ENCODE measurements at places on chromosomes 4 and X.

DNA sequence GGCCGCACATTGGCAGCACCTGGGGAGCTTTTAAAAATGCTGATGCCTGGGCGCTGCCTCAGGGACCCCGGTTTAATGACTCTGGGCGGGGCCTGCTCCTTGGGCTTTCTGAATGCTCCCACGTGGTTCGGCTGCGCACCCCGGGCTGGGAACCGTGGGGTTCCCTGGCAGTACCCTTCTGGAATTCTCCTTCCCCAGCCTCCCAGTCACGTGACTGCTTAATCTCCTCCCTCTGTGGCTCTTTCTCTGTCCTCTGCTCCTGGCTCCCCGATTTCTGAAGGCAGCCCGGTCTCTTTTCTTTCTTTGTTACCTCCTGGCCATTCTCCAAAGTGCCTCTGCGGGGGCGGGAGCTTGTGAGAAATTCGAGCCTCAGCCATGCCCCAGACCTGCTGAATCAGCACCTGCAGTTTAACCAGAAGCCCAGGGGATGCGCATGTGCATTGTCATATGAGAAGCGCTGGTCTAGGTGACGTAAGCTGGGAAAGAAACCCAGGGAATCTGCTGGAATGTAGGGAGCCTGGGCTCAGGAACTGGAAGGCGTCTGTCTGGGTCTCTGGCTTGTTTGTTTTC lies 16.6 kb downstream of the CLCN4 start:
- DNase-seq: no peak

GRCh38 chr4:54226404-54227255 lies 2.5 kb upstream of the PDGFRA start:
- DNase-seq: no peak

- DNase-seq: no peak
These were observed 11.2 kb downstream of the P2RY8 start for GRCh38 chrX:1525583-1526355.

DNA sequence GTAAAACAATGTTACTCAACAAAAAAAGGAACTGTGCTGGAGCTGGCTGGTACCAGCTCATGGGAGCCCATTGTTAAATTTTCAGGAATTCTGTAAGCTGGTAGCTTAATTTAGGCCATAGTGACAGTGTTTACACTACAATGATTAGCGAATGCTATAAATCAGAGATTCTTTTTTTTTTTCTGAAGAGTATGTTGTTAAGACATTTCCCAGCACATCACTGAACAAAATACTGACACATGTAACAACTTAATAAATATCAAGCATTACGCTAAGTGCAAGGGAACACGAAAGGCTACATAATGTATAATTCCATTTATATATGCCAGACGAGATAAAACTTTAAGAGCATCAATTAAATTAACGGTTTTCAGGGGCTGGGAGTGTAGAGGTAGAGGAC lies 4.4 kb downstream of the WDFY3 start:
- no peak for DNase-seq

- no peak for DNase-seq
These were observed 36.9 kb upstream of the SH3KBP1 start for GRCh38 chrX:19924285-19924684.

- DNase-seq: no peak
These were observed 300.0 kb downstream of the ANK2 start for GRCh38 chr4:113349430-113349829.

DNA sequence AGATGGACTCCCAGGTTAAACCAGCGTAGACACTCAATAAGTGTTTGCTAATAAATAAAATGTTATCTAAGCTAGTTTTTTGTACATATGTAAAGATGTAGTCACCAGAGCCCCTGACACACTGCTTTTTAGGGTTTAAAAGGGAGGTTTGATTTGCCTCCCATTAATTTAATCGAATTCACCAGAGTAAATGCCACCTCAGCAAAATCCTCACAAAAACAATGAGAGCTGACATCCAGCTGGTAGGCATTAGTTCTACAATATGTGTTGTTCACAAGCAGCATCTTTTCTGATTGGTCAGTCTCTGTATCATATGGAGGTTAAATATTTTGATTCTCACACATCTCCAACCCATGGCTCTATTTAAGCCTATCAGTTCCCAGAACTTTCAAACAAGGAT lies 382.6 kb downstream of the CENPC start:
- no peak for DNase-seq

- DNase-seq: no peak
These were observed 157.3 kb upstream of the TET2 start for GRCh38 chr4:104989371-104989770.

DNA sequence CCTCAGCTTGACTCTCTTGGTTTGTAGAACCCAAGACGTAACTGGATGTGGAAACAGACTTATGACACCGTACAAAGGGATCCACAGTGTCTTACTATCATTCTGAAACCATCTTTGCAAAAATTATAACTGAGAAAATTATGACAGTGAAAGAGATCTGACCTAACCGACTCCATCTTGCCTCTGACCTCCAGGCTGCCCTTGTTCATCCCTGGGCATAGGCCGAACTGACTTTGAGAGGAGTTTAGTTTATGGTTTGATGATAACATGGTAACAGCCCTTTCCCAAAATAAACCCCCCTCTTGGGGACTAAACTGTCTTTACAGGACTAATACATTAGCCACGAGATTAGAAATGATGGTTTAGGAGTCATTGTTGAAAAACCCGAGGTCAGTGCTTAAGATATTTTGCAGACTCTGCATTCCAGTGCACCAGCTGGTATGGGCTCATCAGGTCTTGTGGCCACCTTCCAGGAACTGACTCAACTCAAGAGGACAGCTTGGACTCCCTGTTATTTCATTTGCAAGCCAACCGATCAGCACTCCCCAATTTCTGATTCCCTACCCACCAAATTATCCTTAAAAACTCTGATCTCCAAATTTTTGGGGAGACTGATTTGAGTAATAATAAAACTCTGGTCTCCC lies 49.6 kb downstream of the CASP3 start:
- no peak for DNase-seq

GRCh38 chr4:175499735-175500352 lies 312.2 kb downstream of the GPM6A start:
- no peak for DNase-seq

- DNase-seq: no peak
These were observed 40.7 kb upstream of the ASMTL start for GRCh38 chrX:1493412-1493811.

GRCh38 chr4:181939199-181939945 lies 303.8 kb upstream of the TENM3 start:
- DNase-seq: no peak

DNA sequence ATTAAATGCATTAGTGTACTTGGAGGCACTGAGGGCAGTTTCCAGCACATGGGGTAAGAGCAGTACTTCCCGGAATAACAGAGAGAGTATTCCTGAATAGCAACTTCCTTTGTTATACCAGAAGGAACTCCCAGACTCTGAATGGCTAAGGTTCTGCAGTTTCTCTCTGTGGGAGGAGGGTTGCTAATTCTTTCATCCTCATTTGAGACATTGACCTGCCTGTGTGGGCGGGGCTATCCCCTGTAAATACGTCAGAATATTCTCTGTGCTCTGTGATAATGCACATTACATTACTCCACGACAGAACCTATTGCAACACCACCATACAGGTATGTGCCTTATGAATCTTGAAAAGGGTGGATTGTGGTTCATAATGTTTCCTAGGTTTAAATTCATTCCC lies 52.7 kb downstream of the SPINK2 start:
- no peak for DNase-seq

DNA sequence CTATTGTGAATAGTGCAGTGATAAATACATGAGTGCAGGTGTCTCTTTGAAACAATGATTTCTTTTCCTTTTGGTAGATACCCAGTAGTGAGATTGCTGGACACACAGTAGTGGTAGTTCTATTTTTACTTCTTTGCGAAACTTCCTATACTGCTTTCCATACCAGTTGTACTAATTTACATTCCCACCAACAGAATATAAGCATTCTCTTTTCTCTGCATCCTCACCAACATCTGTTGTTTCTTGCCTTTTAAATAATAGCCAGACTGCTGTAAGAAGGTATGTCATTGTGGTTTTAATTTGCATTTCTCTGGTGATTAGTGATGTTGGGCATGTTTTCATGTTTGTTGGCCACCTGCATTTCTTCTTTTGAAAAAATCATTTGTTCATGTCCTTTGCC lies 105.9 kb downstream of the COL4A6 start:
- no peak for DNase-seq

DNA sequence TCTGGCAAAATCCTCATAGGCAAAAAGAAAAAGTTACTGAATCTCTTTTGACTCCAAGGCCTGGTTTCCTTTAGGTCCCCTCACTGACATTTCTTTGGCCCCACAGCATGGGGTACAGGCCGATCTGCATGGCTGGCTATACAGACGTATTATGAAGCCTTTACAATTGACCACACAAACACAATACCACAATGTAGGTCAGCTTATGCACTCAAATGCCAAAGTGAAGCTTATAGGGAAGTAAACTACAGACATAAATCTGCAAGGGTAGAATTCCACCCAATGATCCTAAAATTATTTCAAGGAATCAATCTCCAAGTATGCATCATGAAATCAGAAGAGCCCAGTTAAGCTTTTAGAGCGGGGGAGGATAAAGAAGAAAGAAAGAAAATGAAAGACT lies 20.7 kb downstream of the STX18 start:
- no peak for DNase-seq

GRCh38 chr4:143254491-143255226 lies 69.9 kb downstream of the USP38 start:
- DNase-seq: no peak

GRCh38 chr4:128166982-128167381 lies 105.9 kb downstream of the LARP1B start:
- no peak for DNase-seq

GRCh38 chr4:36313301-36313700 lies 31.9 kb downstream of the DTHD1 start:
- no peak for DNase-seq

DNA sequence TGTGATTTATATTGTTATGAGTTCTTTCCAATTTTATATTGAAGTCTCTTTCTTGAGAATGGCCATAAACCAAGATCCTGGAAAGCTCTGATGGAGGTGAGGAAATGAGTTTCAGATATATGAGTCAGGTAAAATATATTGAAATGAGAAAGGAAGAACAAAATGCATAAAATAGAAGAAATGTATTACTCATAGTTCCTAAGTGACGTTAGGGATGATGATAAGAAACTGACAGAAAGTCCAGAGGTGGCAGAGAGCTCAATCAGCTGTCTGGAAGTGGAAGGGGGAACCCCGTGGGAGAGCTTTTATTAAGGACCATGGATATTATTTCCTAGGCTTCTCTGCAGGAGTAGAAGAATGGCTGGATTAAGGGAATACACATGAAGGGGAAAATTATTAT lies 24.6 kb downstream of the UGT2B7 start:
- DNase-seq: no peak

- no peak for DNase-seq
These were observed 10.0 kb downstream of the ZFP42 start for GRCh38 chr4:188005561-188005960.

DNA sequence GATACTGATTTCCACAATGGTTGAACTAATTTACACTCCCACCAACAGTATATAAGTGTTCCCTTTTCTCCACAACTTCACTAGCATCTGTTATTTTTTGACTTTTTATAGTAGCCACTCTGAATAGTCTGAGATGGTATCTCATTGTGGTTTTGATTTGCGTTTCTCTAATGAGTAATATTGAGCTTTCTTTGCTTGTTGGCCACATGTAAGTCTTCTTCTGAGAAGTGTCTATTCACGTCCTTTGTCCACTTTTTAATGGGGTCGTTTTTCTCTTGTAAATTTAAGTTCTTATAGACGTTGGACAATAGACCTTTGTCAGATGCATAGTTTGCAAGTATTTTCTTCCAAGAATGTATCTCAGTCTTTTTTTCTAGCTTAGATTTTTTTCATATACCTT lies 10.0 kb downstream of the FBXW7 start:
- DNase-seq: no peak

DNA sequence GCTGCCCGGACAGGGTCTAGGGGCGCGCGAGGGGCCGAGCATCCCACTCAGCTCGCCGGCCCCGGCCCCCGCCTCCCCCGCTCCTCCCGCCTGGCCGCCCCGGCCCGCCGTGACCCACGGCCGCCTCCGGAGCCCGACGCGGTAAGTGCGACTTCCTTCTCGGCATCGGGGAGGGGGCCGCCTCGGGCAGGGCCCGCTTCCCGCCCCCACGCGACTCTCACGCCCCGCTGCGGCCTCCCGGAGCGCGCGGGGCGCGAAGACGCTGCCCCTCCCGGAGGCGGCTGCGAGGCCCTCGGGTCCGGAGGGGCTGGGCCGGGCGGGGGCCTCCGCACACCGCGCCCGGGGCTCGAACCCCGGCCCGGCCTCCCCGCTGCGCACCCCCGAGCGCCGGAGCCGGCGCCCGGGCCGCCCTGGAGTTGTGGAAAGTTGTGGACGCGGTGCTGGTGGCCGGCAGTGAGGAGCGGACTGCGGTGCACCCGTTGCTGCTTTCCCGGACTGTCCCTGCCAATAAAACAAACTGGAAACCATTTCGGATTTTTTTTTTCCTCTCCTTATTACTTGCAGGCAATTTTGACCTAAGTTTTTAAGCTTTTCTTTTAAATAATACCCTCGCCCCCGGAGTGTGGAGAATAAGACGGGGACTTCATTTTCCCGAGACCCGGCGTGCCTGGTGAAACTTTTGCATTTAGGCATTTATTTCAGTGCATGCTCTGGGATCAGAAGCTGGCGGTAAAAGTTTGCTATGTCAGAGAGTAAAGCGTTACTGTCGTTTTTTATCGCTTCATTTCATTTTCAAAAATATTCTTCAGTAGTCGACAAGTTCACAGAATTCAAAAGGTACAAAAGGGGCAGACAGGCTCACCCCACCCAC lies 13.0 kb upstream of the TMEM156 start:
- DNase-seq: peak; percentile 55

- no peak for DNase-seq
These were observed 61.2 kb downstream of the FHDC1 start for GRCh38 chr4:152997288-152997687.

DNA sequence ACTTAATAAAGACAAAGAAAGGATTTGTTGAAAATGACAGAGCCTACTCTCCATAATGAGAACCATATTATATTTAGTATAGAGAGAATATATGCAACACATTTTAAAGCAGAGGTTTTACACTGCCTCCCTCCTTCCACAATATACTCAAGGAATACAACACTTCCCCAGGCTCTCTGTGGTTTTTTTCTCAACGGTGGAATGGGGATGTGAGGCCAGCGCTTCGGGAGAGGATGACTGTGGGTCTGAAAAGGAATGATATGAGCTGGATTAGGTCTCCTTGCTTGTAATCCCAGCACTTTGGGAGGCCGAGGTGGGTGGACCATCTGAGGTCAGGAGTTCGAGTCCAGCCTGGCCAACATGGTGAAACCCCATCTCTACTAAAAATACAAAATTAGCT lies 348.7 kb upstream of the KLF3 start:
- DNase-seq: no peak

- DNase-seq: no peak
These were observed 17.4 kb upstream of the TMEM184C start for GRCh38 chr4:147599769-147600168.

GRCh38 chr4:173284463-173284862 lies 49.7 kb downstream of the HMGB2 start:
- DNase-seq: no peak

- no peak for DNase-seq
These were observed 87.6 kb downstream of the SEL1L3 start for GRCh38 chr4:25775166-25775565.

Measured in CD4-positive, alpha-beta T cell treated with Interferon alpha-2 for 1 hour (primary cell).